ENCODE measurements at places on chromosomes 3 and 15. TPM values are rescaled to one million over a fixed set of nuclear protein-coding genes. Genes with fewer than 3 reads are reported as not detected.

- no peak for DNase-seq
These were observed 184.6 kb downstream of the ATP10A start for GRCh38 chr15:25678500-25678855.

The RARRES1 gene
- 568 TPM for total RNA-seq

The TM4SF4 gene
- not detected for total RNA-seq

GRCh38 chr3:51933471-51934138 lies 8.1 kb downstream of the RRP9 start:
- no peak for DNase-seq

GRCh38 chr3:31709005-31709404 lies 176.3 kb downstream of the STT3B start:
- no peak for DNase-seq

DNA sequence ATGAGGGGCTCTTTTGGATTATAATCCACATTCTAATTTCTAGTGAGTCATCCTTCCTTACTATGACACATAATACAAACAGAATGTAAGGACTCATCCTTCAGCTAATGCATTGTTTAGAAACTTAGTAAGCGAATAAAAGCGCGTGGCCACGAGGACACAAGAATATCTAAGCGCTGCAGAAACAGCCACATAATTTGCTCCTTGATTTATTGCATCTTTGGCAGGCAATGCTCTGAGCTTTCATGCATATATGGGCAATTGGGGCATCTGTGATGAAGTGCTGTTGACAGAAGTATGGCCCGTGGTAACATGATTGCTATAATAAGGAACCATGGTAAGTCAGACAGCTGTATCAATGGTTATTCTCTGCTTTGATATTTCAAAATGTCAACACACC lies 191.3 kb upstream of the ZNF385D start:
- DNase-seq, result no peak

DNA sequence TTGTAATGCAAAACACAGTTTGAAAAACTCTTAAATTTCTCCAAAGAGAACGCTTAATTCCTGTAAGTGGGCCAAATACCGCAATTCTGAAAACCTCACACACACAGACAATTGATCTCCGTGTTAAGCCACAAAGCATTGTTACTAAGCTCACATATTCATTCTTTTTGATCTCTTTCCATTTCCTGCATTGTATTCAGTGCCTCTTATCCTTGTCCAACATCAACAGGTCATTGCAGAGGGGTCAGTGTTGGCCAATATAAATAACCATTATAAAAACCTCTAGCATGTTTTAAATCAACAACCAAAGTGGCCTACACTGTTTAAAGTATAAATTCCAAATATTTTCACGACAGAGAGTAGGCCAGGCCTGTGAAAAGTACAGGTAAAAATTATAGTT lies 171.1 kb downstream of the PDZRN3 start:
- DNase-seq, result no peak

- DNase-seq, result no peak
These were observed 320.9 kb downstream of the FOXP1 start for GRCh38 chr3:71262364-71263265.

All from breast epithelium (tissue), 4 donors.